NCI-H1105 treated with DMSO at 0.1 percent for 48 hours (cell line): ENCODE measurements at places on chromosomes 5 and 9.

GRCh38 chr9:23663536-23663935 lies 162.5 kb downstream of the ELAVL2 start:
- no peak for DNase-seq

GRCh38 chr9:37986771-37987258 lies 82.2 kb downstream of the SHB start:
- DNase-seq, result no peak

DNA sequence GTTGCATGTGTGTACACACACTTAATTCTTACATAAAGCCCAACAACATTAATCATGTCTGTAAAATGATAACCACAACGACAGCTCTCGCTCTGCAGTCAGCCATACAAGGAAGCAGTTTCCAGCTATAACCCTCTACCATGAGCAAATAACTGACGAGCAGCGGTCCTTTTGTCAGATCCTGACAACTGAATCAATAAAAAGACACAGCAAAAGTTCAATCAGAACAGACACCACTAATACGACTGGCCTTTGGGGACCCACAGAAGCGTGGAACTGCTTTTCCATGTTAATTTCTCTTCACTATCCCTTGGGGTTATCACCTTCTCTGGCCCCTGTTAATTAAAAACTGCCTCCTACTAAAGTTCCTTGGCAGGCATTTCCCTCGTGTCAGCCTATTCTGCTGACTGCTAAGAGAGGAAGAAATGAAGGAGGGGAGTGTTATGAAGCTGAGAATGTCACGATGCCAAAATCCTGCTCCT lies 722.8 kb upstream of the GRAMD2B start:
- DNase-seq, result no peak

GRCh38 chr5:538801-539468 lies 14.7 kb upstream of the SLC9A3 start:
- no peak for DNase-seq

- DNase-seq, result no peak
Observed at GRCh38 chr9:99779277-99779676, 42.4 kb upstream of the NR4A3 start.

DNA sequence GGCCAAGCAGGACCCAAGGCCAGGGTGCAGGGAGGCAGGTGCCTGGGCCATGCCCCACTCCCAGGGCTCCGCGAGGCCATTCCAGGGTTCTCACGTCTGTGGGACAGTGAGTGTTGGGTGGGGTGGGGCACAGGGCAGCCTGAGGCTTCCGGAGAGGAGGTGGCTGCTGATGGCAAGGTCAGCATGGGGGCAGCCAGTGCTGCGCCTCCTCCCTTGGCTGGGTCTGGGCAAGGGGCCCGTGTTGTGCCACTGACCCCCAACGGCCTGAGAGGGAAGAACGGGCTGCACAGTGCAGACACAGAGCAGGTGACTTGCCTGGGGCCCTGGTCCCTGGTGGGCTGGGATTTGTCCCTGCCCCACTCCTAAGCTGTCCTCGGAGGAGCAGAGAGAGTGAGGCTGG lies 82.1 kb downstream of the RXRA start:
- DNase-seq, result no peak

DNA sequence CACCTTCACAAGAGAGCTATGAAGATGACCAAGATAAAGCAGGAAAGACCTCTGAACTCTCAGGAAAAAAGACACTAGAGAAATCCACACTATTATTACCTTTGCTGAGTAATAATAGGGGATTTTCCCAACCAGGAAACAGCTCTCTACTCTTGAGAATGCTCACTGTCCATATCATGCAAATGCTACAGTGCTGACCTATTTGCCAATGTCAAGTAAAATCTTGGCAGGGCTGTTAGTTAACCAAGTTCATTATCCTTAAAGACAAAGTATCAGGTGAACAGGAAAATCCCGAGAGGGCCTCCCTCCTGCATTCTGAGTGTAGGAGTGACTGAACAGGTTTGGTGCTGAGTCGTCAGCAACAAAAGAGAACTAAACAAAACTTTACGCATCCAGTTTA lies 306.6 kb downstream of the ACTL7B start:
- DNase-seq, result no peak

DNA sequence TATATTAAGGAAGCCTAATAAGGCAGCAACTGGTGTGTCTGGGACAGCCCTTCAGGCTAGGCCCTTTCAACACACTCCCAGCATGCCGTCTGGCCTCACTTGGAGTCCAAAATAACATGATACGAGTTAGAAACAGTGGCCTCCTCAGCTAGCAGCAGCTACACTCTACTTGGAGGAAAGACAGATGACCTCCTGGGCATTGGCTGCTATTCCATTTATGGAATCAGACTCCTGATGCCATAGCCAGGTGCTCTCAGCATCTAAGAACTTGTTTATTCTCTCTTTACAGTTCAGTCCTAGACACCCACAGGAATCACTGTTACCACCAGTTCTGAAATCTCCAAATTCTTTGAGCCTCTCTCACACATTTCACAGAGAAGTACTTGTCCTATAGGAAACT lies 31.8 kb downstream of the RUSC2 start:
- no peak for DNase-seq

DNA sequence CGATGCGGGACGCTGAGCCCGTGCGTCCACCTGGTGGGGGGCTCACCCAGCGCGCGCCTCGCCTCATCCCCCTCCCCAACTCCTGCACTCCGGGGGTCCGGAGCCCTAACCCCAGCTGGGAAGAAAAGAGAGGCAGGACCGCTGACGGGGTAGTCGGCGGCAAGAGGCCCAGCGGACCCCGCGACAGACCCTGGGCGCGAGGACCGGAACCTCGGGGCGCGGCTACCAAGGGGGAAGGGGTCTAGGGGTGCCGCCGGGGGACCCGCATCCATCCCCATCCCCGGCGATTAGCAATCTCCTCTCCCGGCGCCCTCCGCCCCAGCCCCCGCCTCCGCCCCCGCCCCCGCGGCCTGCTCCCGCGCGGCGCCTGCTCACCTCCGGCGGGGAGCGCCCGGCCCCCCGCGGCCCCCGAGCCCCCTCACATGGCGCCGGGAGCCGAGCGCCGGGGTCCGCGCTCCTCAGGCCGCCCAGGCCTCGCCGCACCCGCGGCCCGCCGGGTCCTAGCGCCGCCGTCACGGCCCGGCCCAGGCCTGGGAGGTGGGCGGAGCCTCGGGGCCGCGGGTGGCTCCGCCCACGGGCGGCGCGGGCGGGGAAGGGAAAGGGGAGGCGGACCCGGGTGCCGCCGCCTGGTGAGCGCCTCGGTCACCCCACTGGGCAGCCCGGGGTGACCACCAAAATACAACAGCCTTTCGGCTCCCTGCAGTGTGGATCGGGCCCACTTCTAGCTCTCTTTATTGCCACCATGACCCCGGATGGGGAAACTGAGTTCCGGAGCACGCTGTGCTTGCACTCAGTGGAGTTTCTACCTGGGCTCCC lies at the start of gene ST6GALNAC6:
Gene ST6GALNAC6 (minus strand): TSS at position 476 of the 816 bp plus-strand sequence. CDS start 1,622 bp downstream, outside the sequence.
- peak; percentile 46 for DNase-seq

GRCh38 chr5:18872978-18873377 lies 1115.0 kb downstream of the CDH18 start:
- no peak for DNase-seq

- DNase-seq, result no peak
Observed at GRCh38 chr5:168972731-168973130, 328.2 kb downstream of the SLIT3 start.

GRCh38 chr9:131275332-131276093 lies 797 bp downstream of the FAM78A start:
- no peak for DNase-seq

- DNase-seq, result no peak
Observed at GRCh38 chr9:101543098-101543735, 9.6 kb downstream of the RNF20 start.

DNA sequence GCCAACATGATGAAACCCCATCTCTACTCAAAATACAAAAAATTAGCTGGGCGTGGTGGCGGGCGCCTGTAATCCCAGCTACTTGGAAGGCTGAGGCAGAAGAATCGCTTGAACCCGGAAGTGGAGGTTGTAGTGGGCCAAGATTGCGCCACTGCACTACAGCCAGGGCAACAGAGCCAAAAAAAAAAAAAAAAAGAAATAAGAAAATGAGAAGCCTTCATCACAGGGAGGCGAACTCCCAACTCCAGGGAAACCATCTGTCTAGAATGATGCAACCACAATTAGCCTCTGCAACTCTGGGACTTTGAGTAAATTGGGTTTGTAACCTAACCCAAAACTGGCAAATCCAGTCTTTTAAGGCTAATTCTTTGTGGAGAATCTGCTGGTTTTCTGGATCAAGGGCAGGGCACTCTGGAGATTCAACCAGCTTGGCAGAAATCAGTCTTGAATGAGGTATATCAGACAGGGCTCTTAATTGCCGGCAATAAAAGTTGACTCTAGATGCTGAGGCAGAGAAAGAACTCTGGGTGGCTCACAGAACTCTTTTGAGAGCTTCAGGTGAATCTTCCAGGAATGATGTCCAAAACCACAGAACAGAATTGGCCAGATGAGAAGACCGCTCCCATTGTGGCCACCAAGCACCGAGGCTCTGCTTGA lies 9.9 kb downstream of the S100Z start:
- DNase-seq, result no peak

DNA sequence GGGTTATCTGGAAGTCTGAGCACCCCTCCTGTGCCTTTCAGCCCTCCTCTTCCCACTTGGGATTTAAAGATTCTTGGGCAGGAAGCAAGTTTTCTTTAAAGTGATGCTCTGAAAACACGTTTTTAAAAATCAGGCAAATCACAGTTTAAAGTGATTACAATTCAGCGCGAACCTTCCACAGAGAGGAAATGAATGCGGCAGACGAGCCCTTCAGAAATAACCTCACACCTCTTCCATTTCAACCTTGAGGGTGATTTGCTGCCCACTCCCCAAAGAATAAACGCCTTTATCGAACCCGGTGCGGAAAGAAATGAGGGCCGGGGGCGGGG lies 2.3 kb upstream of the EFNA5 start:
- no peak for DNase-seq

GRCh38 chr5:7261049-7261448 lies 134.9 kb upstream of the ADCY2 start:
- DNase-seq, result peak; percentile 8
